ENCODE measurements at places on chromosomes 2 and 18.
A peak's percentile ranks its signal among the peaks of the same experiment; 100 is the strongest.

DNA sequence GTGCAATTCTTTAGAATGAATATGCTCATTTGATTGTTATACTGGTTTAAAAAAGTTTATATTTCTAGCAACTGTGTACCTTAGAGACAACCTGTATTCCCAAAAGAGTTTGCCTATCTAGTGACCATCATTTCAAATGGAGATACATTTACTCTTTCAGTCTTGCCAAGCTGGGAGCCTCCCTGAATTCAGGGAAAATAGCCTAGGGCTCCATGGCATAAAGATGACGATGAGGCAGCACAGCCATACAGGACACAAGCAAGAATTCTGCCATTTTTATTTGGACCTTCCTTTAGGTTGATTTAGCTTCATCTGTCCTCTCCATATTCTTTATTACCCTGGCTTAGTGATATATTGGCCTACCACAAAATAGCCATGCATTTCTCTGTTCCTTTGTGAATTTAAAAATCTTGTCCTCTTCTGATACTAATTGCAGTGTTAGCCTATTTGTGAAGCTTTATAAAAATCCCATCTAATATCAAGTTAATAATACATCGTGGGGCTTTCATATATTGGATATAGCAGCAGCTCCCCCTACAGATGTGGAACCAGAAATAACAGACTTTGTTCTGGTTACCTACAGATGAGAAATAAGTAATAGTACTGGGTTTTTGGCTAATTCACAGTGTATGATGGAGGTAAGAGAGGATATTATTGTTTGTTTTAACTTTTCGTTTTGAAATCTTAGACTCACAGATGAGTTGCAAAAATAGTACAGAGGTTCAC is 1661.9 kb upstream of the PIK3C3 start:
- no peak for DNase-seq

GRCh38 chr2:71704131-71704561 is 250.8 kb downstream of the DYSF start:
- DNase-seq, result no peak

GRCh38 chr2:239730897-239731296 is 294.2 kb downstream of the NDUFA10 start:
- no peak for DNase-seq

- no peak for DNase-seq
These were observed 54.5 kb upstream of the GLI2 start for GRCh38 chr2:120681181-120681580.

GRCh38 chr2:71620116-71620515 is 166.8 kb downstream of the DYSF start:
- DNase-seq, result no peak

- no peak for DNase-seq
These were observed 25.5 kb upstream of the IHH start for GRCh38 chr2:219086196-219086595.

GRCh38 chr2:132774189-132774588 is 104.2 kb upstream of the LYPD1 start:
- no peak for DNase-seq

GRCh38 chr2:26807788-26808460 is 22.1 kb downstream of the CENPA start:
- no peak for DNase-seq

- no peak for DNase-seq
These were observed 44.1 kb upstream of the LHCGR start for GRCh38 chr2:48799601-48800000.

- no peak for DNase-seq
These were observed 989.4 kb upstream of the NXPH2 start for GRCh38 chr2:139769633-139770032.

DNA sequence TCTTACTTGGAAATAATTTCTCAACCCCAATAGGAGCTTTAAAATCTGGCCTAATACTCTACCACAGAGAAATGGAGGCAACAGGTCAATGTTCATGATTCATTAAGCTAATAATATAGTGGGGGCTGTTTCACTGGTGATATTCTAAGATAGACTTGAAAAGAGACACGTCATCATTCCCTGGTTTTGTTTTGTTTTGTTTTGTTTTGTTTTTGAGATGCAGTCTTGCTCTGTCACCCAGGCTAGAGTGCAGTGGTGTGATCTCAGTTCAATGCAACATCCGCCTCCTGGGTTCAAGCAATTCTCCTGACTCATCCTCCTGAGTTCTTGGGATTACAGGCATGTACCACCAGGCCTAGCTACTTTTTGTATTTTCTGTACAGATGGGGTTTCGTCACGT is 37.5 kb upstream of the SOS1 start:
- no peak for DNase-seq

DNA sequence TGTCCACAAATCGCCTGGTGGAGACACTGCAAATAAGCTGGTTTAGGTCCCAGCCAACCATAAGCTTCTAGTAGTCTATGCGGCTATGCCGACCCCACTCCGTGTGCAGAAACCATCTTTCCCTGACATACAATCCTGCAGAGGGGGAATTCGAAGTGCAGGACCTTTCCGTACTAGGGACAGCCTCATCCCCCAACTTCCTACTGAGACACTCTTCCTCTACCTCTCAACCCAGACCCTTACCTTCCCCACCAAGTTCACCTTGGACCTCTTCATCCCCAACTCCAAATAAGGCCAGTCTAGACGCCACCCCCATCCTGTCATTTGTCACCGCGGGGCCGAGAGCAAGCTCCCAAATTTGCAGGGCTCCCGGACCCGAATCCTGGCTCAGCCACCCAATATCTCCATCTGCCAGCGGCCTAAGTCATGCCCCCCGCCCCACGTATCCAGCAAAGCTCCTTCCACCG is 496 bp downstream of the SUCLG1 start:
- DNase-seq, result peak; percentile 3

GRCh38 chr18:4236940-4237663 is 218.0 kb downstream of the DLGAP1 start:
- no peak for DNase-seq

- no peak for DNase-seq
These were observed 61.1 kb downstream of the CABLES1 start for GRCh38 chr18:23196119-23197007.

DNA sequence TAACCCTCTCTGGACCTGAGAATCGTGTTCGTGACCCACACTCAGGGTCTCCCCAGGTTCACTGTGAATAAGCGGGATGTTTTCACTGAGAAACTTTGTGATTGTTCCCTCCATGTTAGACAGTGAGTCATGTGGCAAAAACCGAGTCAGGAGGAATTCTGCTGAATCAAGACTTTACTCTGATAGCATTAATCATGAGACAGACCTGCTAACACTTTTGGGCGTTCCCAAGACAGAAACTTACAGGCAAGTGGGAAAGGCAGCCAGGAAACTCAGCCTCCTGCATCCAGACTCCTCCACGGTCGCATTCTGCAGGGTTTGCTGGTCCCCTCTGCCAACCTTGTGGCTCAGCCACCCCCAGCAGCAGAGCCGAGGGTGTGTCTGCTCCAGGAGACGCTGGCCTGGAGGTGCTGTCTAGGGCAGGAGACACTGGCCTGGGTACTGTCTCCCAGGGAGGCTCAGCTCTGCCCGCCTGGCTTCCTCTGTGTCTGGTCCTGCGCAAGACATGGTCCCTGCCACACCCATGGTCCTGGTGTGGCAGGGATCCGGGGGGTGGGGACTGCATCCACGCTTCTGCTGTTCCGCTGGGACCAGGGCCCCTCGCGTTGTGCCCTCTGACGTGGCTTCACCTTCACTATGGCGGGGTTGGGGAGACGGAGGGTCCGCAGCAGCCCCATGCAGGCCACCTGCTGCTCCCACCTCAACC is 177.4 kb downstream of the TWIST2 start:
- DNase-seq, result no peak

GRCh38 chr18:74508366-74508765 is 12.2 kb downstream of the CNDP2 start:
- no peak for DNase-seq

- DNase-seq, result no peak
These were observed 32.0 kb upstream of the CAB39 start for GRCh38 chr2:230680463-230681170.

DNA sequence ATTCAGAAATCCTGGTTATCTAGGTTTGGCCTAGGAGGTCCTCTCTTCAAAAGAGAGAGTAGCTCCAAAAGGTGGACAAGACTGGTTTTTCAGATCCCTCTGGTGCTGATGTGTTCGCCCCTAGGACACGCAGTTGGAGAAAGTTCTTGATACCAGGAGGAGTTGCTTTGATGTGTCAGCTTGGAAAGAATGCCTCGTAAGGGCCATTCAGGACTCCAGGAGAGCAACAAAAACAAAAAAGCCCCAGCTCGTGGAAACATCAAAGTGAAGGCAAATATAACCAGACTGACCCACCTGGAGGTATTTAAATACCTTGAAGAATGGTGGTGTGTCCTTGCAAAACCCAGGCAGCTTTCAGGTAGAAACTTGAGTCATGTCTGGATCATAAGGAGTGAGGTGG is 12.5 kb upstream of the LBH start:
- DNase-seq, result no peak

GRCh38 chr2:164913640-164914350 is 41.5 kb downstream of the SLC38A11 start:
- DNase-seq, result no peak

GRCh38 chr2:38580115-38580636 is 22.6 kb downstream of the HNRNPLL start:
- DNase-seq, result no peak

- no peak for DNase-seq
These were observed 59.6 kb upstream of the CHN1 start for GRCh38 chr2:175064797-175065196.

- no peak for DNase-seq
These were observed 933.6 kb upstream of the SLC39A10 start for GRCh38 chr2:194723446-194723845.

DNA sequence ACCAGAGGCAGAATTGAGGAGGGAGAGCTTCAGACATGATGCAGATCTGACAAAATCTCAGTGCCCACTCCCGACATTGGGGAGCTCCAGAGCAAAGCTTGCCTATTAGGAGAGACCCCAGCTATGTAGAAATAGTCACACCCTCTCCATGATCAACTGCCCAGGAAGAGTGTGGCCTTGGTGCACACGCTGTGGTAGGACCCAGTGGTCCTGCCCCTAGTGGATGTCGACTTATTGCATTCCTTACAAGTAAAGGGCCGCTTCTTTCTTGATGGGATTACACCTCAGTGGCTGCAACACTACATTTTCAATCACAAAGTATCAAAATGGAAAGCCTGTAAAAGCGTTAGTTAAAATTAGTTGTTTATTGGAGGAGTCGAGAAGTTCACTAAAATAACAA is 64.2 kb downstream of the VRK2 start:
- no peak for DNase-seq

- no peak for DNase-seq
These were observed 12.9 kb upstream of the SNORC start for GRCh38 chr2:232857158-232857563.
